NCI-H345 (cell line): ENCODE measurements at places on chromosomes 2 and 18.

DNA sequence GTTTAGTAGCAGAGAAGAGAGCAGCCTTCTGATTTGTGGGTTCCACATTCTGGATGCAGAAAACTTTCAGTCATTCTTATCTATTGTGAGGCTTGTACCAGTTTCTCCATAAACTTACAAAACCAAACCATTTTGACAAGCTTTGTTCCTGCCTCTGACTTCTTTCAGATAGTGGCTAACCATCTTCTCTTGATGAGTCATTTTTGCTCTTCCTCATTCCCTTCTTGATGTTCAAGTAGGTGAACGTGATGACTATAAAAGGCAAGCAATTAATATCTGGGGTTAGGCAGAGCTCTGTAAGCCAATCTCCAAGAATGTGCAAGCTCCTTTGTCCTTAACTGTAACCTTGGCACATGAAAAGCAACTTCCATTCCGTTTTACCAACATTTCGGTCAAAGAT lies 2083.1 kb upstream of the PIK3C3 start:
- DNase-seq = no peak

DNA sequence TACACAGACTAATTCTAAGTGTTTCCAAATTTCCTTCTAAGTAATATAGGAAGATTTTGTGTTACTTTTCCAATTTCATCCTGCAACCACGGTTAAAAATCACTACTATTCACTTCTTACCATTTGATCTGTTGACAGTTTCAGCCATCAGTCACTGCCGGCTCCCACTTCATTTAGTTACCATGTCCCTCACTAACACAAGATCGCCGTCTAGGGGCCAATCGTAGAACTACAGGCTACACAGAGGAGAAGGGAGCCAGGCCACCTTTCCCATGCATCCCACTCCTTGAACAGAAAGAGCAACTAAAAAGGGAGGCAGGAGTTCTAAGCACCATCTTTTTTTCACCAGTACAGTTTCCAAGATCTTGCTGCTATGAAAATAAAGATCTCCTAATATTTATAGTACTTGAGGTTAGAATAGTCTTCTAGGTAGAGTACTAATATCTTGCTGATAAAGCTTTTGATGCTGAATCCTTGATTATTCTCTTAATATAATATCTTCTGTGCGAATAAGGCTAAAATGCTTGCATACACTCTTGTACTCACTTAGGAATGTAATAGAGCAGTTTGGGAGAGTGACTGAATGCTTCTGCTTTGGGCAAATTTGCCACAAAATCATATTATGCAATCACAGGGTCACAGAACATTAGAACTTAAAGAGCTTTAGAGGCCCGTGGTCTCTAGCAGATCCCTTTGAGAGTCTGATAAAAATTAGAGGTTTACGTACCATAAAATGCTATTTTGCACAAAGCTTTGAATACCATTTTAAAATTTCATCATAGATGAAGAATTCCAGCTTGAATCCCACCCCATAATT lies 39.5 kb upstream of the CYP1B1 start:
- DNase-seq = peak; percentile 68

DNA sequence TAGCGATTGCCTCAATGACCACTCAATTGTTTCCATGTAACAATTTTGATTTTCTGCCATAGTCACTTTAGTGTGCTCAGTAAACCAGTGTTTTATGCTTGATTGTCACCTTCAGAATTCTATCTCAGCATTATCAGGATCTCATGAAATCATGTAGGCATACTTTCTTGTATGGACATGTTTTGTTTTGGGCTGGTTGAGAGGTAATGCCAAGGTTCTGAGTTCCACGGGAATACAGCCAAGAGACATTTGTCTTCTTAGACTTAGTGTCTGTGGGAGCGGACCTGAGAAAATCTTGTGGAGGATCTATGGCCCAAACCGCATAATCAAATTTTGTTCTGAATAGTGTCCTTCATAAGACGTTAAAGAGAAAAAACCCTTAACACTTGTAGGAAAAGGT lies 10.2 kb downstream of the MSTN start:
- no peak for DNase-seq

GRCh38 chr2:198706476-198707082 lies 751.2 kb downstream of the SATB2 start:
- DNase-seq = no peak

GRCh38 chr2:142585785-142586184 lies 291.7 kb upstream of the KYNU start:
- DNase-seq = no peak

DNA sequence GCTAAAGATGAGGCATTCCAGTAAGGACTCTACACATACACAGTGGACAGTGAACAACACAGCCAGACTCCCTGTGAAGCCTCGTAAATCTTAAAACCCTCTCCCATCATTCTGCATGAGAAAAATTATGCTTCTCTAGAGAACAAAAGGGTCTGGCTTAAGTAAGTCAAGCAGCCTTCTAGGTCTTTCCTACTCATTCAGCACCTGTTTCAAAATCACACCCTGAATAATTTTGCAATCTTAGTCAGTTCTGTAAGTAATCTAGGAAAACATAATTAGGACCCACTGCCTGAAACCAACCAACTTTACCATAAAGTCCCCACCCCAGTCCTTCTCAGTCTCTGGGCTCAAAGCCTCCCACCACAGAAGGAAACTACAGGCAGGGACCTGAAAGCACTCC lies 19.7 kb downstream of the IAH1 start:
- no peak for DNase-seq

- DNase-seq = no peak
These were observed 16.1 kb downstream of the TMEM127 start for GRCh38 chr2:96249654-96250053.

DNA sequence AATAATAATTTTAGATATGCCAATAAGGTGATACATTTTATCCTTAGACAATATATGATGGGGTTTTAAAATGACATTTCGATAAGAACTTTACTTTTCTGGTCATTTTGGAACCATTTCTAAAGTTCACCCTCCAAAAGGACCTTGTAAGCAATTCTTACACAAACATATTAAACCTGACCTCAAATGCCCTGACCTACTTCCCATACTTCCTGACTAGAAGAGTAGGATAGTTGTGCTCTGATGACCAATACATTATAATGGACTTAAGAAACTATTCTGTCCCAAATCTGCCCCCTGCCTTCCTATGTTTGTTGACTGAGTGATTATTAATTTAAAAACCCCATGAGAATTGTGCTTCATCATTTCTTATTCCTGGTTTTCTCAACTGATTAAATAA lies 24.6 kb downstream of the GCA start:
- DNase-seq = no peak

DNA sequence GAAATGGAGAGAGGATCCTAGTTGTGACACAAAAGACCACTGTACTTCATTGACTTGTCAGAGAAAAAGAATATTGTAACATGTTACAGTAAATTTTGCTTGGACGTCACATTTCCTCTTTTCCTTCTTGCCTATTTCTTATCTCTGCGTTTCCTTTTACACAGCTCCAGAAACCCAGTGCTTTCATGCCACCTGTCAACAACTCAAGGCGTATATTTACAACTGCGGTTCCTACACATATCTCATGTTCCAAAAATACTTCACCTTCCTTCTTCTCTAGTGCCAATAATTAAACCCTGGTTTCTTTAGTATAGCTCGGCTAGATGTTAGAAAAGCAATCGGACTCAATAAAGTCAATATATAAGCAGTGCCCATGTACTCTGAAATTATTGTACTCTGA lies 911.5 kb upstream of the FSHR start:
- no peak for DNase-seq

- no peak for DNase-seq
These were observed 70.5 kb downstream of the PIK3C3 start for GRCh38 chr18:42025491-42025890.

DNA sequence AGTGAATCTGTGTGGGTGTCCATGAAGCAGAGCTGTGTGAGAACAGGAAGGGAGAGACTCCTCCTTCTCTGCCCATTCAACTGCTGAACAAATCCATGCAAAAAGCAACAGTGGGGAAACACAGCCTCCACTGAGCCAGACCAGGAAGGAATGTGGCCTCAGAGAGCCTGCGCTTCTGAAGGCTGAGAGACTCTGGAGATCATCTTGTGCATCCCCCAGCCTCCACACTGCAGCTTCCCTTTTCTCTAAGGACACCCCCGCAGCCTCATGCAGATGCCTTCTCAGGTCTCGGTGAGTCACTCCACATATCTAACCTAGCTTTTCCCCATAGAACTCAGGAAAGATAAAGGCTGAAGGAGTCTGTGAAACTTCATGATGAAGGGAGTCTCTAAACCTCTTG lies 402.9 kb downstream of the TNS1 start:
- DNase-seq = no peak

DNA sequence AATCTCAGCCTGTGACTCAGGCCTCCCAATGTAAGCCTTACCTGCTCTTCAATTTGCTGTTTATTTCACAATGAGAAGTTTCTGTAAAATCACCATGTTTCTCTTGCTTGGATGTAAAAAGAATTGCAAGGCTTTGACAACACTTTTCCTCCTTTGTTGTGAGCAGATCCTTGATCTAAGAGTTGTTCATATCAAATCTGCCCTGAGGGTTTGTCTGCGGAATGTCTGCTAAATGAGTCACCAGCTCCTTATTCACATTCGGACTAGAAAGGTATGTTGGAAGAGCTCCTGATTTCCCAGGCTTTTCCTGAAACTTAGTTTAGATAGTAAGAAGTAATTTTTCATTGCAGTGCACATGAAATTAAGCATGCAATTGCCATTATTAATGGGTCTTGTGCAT lies 268.2 kb upstream of the TCF4 start:
- DNase-seq = no peak

GRCh38 chr2:120952318-120952717 lies 216.7 kb downstream of the GLI2 start:
- DNase-seq = no peak

GRCh38 chr18:23828426-23828825 lies 139.2 kb downstream of the LAMA3 start:
- DNase-seq = no peak

DNA sequence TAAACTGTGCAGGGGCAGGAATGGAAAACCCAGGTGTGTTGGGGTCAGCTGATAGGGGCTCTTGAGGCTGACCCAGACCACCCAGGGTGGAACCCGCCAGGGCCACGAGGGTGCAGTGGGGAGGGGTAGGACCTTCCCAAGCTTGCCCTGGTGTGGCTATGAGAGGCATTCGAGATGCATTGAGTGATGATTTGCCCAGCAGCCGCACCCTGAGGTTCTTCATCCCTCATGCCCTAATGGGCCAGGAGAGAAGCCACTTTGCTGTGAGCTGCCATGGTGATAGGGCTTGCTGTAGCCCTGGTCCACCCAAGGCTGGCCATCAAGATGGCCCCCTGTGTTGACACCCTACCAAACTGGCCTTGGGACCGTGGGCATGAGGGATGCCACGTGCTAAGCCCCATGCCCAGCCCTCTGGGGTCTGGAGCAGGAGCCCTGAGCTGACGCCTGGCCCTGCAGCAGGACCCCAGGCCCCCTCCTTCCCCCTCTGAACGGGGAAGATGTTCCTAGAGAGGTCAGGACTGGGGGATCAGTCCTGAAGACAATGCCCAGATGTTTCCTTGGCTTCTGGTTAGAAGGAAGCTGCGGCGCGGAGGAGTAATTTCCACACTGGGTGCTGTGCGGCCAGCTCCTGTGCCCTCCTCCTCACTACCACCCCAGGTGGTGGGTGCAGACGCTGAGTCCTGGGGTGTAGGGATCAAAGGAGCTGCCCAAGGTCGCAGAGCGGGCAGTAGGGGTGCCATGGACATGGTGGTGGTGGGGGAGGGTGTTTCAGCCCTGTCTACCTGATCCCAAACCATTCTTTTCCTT lies 122.5 kb upstream of the HDAC4 start:
- no peak for DNase-seq

DNA sequence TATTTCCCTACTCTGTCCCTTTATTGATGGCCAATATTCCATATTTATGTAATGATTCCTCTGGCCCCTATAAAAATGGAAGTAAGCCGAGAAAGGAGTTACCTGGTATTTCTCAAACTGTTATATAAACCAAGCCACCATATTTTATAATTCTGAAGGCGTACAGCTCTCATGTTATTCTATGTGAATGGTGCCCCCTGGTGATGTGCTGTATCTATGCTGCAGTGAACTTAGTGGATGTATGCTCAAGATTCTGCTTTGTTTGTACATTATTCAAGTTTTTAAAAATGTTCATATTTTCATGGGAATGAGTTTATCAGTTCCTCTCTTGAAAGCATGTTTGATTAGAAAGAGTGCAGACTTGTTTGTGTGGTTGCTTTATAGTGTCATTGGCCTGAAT lies 194.5 kb upstream of the LRRTM1 start:
- DNase-seq = peak; percentile 52

DNA sequence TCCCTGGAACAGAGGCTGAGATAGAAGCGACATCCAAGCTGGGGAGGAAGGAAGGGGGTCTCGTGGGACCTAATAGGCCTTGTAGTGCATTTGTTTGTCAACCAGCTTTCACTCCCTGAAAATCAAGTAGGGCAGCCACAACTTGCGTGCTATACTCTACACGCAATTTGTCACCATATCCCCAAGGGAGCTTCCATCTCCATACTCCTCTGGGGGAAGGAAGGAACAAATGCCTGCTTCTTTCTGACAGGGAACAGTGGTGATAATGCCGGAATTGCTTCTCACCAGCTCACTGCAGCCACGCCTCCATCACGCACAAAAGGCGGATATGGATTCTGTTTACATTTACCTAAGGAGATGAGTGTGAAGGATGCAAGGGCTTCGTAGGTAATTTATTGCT lies 213.4 kb downstream of the TMEM163 start:
- DNase-seq = peak; percentile 83

- DNase-seq = no peak
These were observed 83.6 kb upstream of the NCKAP5 start for GRCh38 chr2:133651861-133652260.

DNA sequence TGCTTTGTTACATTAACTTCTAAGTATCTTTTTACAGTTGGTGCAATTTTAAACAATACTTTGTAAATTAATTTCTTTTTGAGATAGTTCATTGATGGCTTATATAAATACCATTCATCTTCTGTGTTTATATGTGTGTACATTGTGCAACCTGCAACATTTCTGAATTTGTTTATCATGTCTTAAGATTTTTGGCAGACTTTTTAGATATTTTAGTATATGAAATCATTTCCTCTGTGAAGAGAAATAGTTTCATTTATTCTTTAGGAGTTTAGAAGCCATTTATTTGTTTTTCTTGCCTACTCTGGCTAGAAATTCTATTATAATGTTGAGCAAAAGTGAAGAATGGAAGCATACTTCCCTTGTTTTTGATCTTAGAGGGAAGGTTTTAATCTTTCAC lies 337.8 kb upstream of the DSEL start:
- DNase-seq = no peak

DNA sequence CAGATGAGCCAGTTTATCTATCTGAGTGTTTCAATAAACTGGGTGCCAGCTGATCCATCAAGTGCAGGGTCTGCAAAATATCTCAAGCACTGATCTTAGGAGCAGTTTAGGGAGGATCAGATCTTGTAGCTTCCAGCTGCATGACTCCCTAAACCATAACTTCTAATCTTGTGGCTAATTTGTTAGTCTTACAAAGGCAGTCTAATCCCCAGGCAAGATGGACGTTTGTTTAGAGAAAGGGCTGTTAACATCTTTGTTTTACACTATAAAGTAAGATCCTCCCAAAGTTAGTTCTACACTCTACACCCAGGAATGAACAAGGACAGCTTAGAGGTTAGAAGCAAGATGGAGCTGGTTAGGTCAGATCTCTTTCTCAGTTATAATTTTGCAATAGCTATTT lies 28.7 kb upstream of the HNMT start:
- DNase-seq = no peak
